ENCODE measurements at places on chromosomes 2 and 18.

DNA sequence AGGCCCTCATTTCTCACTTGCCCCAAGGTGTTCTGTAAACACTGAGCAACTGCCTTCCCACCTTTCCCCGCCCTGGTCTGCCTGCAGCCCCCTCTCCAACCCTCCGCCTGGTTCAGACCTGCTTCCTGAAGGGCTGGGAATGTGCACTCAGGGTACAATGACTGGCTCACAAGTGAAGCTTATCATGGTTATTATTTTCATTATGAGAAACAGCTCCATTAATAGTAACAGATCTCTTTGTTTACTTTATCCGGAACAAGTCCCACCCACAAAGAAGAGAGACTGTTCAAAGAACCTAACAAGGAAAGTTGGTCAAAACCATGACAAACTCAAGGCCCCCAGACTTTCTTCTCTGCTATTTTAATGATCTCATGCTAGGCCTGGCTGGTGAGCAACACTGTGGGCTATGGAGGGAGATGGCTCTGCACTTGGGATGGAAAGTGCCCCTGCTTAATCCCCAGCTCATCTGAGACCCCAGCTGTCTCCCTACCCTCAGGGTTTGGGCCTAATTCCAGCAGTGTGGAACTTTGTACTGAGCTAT, 36.7 kb downstream of the ARHGAP25 start:
- DNase-seq = no peak

GRCh38 chr2:23657371-23657770, 269.6 kb downstream of the ATAD2B start:
- no peak for DNase-seq

DNA sequence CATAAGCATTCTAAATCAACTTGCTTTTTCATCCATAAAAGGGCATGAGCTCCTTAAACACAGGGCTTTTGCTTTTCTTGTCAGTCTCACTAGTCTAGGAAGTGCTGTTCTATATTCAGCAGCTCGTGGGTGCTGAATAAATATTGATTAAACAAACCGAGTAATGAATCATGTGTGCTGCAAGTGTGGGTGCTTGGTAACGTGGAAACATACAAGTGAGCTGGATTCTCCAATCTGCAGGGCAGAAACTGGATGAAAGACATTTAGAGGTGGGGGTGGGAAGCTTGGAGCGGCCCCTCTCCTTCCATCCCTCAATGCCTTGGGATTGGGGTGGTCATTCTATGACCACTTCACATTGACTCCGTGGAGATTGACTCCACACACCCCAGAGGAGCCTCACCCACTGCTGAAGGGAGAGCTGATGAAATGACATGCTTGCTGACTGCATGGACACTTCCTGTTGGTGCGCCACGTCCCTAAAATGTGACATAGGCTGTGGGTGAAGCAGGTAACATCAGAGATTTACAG, 114.6 kb downstream of the DOCK10 start:
- DNase-seq = no peak

DNA sequence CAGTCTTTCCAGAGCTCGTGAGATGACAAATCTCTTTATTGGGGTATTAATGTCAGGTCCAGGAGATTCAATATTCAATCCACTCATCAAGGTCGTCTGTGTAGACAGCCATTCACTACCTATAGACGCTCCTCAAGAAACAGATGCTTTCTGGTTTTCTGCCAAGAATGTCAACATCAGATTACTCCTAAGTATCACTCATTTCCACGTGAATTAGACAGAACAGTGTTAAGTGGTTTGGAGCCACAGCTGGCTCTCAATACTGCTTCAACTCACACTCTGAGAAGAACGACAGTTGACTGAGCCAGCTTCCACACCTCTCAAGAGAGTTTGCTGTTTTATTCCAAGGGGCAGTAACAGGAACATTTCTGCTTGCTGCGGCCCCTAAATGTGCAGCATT, 113.5 kb upstream of the NEDD4L start:
- no peak for DNase-seq

- DNase-seq = no peak
Observed at GRCh38 chr18:70195014-70195614, 10.4 kb downstream of the RTTN start.

- no peak for DNase-seq
Observed at GRCh38 chr2:68643011-68643873, at the start of gene PROKR1. Gene PROKR1 (plus strand): TSS chr2:68643579. CDS start chr2:68645822, 2,243 bp downstream.

DNA sequence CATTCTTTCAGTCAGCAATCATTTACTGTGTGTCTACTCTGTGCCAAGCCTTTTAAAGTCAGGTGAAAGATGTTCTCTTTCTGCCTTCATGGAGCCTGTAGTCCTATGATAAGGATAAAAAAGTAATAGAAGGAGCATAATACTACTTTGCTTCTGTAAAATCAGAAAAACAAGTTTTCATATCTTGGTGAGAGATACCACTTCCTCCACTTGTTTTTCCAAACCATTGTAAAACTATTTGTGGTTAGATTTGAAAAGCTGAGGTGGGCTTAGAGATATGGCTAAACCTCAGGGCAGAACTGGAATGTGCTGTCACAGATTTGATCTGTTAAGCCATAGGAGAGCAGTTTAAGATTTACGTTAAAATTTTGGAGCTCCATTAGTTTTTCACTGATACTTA, 104.7 kb upstream of the FAM117B start:
- DNase-seq = no peak

DNA sequence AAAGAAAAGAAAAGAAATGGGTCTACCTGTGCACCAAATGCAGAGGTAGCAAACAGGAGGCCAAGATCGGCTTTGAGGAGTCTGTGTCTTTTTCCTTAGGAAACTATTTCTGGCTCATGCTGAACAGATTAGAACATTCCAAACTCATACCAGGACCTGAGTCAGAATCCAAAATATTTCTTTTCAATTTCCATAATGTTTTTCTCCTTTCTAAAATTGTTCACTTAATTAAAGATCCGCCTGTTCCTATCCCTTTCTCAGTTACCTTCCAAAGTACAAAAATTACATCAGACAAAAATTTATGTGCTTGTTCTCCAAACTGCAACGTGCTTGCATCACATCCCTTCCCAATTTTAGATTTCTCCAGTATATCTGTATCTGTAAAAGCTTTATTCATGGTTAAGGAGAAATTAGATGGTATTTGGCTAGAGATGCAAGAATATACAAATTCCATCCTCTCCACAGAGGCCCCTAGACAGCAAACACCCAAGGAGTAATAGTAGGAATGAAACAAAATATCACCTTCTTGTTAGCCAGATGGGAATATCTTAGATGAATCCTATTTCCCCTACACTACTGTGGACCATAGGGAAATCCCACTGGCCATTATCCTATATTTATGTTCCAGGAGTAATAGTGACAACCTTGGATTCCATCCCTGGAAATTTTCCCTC, 130.6 kb downstream of the LNPK start:
- DNase-seq = no peak

DNA sequence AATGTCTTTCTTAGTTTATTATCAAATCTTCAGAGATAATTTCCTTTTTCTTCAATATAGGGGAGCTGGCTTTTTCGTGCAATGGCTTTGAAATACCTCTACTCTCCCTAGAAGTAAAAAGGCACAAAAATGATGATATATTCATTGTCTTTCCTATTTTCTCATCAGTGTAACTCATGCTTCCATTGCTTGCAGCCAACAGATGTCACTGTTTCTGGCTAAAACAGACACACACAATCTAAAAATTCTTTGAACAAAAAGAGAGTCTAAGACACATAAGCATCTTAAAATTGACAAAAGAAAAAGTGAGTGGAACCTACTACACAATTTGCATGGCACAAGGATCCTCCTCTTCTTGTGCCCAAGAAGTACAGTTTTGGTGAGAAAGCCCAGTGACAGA, 448.7 kb upstream of the VRK2 start:
- DNase-seq = no peak

DNA sequence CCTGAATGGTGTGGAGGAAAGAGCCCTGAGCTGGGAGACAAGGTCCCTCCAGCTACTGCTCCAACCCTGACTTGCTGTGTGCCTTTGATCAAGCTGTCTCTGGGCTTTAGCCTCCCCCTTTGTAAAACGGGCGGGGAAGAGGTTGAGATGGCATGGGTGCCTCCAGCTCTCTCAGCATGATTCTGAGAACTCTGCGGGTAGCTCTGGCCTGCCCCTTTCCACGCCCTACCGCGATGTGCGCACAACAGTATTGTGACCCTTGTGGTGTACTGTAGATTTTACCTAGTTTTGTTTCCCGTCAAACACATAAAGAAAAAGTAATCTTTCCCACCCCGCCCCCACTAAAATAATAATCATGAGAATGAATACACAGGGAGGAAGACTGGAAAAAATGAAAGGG, 5.3 kb downstream of the CD8A start:
- DNase-seq = no peak

GRCh38 chr18:67282796-67283195, 233.7 kb downstream of the DSEL start:
- no peak for DNase-seq

DNA sequence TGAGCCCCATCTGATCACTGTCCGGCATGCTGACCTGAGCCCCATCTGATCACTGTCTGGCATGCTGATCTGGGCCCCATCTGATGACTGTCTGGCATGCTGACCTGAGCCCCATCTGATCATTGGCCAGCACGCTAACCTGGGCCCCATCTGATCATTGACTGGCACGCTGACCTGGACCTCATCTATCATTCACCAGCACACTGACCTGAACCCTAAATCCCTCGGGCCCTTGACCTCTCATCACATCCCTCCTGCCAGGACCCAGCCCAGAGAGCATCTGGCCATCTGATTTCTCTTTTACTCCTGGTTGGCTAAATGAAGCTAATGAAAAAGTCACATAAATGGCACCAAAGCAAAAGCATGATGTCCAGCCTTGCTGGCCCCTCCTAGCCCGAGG, 207.1 kb downstream of the NDUFA10 start:
- DNase-seq = no peak

GRCh38 chr2:16125614-16126516, 185.5 kb downstream of the MYCN start:
- no peak for DNase-seq

GRCh38 chr2:24046599-24046929, 627 bp downstream of the WDCP start:
- DNase-seq = no peak

GRCh38 chr2:25290811-25291495, 50.8 kb downstream of the DNMT3A start:
- DNase-seq = no peak

- no peak for DNase-seq
Observed at GRCh38 chr2:237315170-237315828, 98.7 kb downstream of the COL6A3 start.

Data from RCC 7860 (cell line).